GOT3 (cell line): ENCODE measurements at places on chromosomes 11 and 22.

GRCh38 chr11:20114588-20114987 lies 45.7 kb downstream of the DBX1 start:
- DNase-seq, result no peak

DNA sequence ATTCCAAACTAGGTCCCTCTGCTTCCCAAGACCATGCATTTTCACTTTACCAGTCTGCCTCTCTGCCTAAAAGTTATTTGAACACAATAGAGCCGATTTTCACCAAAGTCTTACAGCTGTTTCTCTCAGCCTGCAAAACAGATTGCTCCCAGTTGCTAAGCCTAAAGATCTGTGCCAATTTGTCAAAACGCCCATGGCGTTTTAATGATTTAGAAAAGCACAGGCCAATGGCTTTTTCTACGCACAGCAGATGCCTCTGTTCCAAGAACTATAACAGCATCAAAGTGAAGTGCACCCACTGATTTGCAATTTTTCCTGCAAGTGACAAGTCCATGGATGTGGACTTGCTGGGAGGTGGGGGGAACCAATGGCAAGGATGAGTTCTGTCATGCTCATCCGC lies 173.9 kb upstream of the SYN3 start:
- no peak for DNase-seq

GRCh38 chr11:119772076-119772475 lies 43.1 kb upstream of the NECTIN1 start:
- DNase-seq, result no peak

DNA sequence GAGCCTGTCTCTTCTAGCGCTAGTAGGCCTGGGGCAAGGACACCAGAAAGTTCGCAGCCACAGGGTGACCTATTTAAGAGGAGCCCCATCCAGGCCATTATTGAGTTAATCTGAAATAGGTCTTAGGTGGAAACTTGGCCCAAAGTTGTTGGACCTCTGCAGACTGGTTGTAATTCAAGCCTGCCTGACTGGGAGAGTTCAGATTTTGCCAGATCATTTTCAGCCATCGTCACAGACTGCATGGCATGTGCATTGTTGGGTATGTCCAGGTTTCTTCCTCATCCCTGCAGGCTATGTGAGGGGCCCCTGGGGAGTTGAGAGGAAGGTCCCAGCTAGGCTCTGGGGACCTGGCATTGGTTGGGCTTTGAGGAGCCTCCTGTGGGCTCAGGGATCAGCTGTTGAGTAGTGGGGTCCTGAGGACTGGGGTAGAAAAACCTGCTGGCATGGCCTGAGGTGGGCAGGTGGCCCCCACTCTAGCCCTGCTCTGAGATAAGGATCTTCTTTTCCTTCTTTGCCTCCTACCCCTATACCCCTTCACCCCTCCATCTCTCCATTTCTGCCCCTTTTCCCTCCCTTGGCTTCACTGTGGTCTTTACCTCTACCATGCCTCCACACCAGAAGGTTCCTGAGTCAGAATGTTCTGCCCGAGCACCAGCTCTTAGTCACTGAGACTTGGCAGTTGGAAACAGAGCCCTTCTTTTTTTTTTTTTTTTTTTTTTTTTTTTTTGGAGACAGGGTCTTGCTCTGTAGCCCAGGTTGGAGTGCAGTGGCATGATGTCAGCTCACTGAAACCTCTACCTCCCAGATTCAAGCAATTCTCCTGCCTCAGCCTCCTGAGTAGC lies 112.7 kb downstream of the MORC2 start:
- DNase-seq, result no peak

DNA sequence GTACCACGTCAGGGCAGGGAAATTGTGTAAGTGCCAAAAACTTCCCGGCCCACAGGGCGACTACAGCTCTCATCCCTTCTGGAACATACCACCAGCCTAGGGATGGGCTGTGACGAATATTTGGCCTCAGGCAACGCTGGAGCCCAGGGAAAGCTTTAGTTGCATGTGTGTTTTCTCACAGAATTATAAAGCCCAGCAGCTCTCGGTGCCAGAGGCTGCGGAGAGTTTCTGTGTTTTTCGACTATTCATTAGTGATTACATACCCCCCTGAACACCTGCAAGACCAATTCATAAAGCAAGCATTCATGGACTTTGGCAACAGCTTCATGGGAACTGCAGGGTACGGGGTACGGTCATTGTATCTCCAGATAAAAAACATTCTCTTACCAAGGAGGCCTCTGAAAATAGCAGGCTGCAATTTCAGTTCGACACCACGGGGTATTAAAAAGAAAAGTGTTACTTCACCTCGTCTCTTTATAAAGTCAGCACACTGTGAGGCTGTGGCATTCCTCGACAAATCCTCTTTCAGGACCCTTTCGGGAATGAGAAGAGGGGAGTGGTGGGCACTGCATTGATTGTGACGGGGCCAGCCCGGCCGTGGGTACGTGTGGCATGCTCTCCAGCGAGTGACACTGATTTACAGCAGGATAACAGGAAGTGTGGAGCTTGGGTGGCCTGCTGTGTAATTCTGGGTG lies 243.6 kb upstream of the SORL1-AS1 start:
- DNase-seq, result no peak

DNA sequence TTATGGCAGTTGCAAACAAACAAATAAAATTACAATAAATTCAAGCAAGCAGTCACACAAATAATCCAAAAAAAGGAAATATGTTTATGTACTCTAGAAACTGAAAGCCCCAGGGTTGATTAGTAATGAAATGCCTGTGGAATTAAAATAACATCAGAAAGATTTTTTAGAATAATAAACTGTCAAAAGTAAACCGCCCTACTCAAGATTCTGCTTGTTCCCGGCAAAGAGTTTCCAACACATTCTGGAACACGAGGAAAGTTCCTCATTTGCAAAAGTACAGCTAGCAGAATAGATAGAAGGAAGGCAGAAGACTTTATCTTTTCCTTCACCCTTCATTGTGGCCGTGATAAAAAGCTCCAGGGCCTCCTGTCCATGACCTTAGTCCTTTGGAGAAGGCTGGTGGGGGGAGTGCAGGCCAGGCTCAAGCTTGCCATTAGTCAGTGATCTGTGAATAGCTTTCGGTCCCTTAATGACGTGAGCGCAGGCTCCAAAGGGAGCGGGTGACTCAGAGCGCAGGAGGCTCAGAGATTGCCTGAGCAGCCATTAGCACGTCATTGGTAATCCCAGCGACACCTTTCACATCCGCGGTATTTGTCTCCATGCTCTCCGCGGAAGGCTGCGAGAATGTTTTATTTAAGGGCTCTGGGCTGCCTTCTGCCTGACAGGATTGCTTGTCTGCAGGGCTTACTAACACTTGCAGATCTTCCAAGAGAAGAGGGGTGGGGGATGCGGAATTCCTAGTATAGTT lies 458.3 kb downstream of the METTL15 start:
- peak; percentile 77 for DNase-seq

GRCh38 chr11:74024261-74025029 lies 15.6 kb upstream of the UCP3 start:
- no peak for DNase-seq

GRCh38 chr22:29152954-29153719 lies 52.6 kb upstream of the EMID1 start:
- DNase-seq, result no peak

DNA sequence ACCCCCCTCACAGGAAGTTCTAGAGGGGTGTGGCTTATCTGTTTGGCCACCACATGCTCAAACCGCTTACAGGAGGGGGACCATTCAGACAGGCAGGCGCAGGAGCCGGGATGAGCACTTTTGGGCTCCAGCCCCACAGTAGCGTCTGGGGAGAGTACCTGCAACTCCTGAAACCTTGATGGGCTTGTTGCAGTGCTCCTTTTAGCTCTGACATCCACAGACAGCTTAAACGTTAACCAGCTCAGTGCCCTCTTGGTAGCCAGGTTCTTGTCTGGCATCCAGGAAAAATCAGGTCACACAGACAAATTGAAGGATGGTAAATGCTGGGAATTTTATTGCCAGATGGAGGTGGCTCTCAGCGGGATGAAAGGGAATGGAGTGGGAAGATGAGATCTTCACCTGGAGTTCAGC lies 326.3 kb downstream of the ETS1 start:
- no peak for DNase-seq

DNA sequence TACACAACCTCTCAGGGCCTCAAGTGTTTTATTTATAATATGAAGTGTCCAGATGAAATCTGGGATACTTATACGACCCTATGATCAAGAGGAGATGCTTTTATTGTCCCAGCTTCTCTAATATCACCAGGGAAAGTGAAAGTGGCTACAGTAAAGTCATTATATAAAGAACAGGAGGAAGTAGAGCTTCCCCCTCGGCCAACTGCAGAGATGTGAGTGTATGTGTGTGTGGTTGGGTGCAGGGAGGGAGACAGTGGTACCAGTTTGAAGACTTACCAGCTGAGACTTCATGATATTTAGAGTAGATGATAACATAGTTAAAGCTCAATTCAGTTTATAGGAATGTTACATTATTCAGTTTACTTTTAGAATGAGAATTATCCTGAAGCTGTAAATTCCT lies 373.6 kb upstream of the DDI1 start:
- DNase-seq, result no peak

- no peak for DNase-seq
Observed at GRCh38 chr11:60769811-60770210, 13.1 kb downstream of the MS4A15 start.

GRCh38 chr22:44172370-44173108 lies 8.2 kb upstream of the PARVG start:
- DNase-seq, result no peak

GRCh38 chr11:38672445-38672844 lies 2074.4 kb upstream of the RAG2 start:
- no peak for DNase-seq

- DNase-seq, result no peak
Observed at GRCh38 chr11:12971955-12972354, 37.2 kb upstream of the RASSF10 start.
